ENCODE measurements at places on chromosomes 1 and 21.

GRCh38 chr1:205701891-205702290 lies 21.6 kb upstream of the SLC45A3 start:
- peaks cover 3% of the 10 kb centered on the region for H3K36me3 ChIP-seq
- no peak for DNase-seq
- H3K27me3 ChIP-seq: peaks cover 18% of the 10 kb centered on the region
- peaks cover 7% of the 10 kb centered on the region for H3K4me1 ChIP-seq

DNA sequence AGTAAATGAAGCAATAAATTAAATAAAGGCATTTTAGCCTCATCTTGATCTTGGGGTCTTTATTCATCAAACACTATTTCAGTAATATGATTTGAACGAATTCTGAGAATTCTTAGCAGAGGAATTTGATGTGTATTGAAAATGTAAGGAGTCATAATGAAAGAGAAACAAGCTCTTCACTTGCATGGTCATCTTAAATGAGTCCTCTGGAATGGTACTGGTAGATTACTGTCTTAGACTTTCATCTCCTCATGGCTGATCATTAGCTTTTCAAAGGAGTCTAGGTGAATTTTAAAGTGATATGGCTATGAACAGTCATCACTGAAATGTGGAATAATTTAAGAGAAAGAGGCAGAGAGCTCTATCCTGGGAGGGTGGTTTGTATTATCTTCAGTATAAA lies 30.0 kb downstream of the PRRC2C start:
- H3K27me3 ChIP-seq: no peaks in the 10 kb centered on the region
- peak overlapping the region; percentile 60 for H3K27ac ChIP-seq
- no peak overlapping the region for H3K4me3 ChIP-seq
- H3K36me3 ChIP-seq: peaks cover 10% of the 10 kb centered on the region
- peaks cover 35% of the 10 kb centered on the region for H3K4me1 ChIP-seq

DNA sequence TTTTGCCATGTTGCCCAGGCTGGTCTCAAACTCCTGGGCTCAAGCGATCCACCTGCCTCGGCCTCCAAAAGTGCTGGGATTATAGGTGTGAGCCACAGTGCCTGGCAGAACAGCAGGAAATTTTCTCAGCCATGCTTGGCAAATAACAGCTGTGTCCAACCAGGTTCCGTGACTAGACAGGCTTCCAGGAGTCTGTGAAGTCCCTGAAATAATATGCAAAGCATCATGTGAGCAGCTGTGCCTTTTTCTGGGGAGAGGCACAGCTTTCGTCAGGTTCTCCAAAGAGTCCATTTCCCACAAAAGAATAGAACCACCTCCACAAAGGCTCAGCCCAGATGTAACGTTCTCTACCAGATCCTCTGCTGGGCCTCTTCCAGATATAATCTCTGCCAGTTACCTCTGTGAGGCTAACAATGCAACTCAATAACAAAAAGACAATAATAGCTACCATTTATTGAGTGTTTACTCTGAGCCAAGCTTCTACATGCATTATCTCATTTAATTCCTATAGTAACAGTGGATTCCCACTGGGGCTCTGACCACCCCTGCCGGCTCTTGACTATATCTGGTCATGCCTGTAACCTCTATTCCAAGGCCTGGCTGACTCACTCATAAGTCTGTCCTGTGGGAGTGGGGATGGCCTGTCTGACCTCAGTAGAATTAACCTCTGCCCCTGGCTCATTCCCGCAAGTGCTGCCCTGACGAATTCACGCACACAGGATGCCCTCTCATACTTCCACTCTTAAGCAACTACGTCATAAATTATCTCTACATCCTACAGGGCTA lies 4.0 kb upstream of the NKAIN1 start:
- peaks cover 22% of the 10 kb centered on the region for H3K27me3 ChIP-seq
- H3K4me1 ChIP-seq: peaks cover 7% of the 10 kb centered on the region
- peaks cover 9% of the 10 kb centered on the region for H3K36me3 ChIP-seq
- H3K4me3 ChIP-seq: no peak overlapping the region
- DNase-seq: no peak

GRCh38 chr1:209567698-209568175 lies 15.8 kb upstream of the CAMK1G start:
- peaks cover 11% of the 10 kb centered on the region for H3K4me1 ChIP-seq
- no peak overlapping the region for H3K27ac ChIP-seq
- peaks cover 4% of the 10 kb centered on the region for H3K36me3 ChIP-seq
- no peak for DNase-seq

DNA sequence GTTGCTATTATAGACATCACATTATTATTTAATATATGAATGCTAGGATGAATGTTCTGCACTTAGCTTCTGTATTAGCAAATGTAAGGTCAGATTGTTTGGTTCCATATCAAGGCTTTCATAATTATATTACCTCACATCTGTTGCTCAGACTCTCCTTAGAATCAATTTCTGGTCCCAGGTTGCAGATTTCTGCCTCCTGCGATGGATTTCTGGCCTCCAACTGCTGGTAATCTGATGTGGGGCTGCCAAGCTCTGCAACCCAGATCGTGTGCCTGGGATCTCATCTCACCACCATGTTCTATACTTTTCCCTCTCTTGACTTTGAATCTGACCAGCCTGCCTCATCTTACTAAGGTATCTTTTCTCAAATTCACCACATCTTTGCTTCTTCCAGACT lies 25.2 kb downstream of the PLPPR5 start:
- H3K4me3 ChIP-seq: no peak overlapping the region
- H3K36me3 ChIP-seq: peaks cover 2% of the 10 kb centered on the region
- no peak for DNase-seq
- H3K27ac ChIP-seq: no peak overlapping the region
- peaks cover 7% of the 10 kb centered on the region for H3K27me3 ChIP-seq

DNA sequence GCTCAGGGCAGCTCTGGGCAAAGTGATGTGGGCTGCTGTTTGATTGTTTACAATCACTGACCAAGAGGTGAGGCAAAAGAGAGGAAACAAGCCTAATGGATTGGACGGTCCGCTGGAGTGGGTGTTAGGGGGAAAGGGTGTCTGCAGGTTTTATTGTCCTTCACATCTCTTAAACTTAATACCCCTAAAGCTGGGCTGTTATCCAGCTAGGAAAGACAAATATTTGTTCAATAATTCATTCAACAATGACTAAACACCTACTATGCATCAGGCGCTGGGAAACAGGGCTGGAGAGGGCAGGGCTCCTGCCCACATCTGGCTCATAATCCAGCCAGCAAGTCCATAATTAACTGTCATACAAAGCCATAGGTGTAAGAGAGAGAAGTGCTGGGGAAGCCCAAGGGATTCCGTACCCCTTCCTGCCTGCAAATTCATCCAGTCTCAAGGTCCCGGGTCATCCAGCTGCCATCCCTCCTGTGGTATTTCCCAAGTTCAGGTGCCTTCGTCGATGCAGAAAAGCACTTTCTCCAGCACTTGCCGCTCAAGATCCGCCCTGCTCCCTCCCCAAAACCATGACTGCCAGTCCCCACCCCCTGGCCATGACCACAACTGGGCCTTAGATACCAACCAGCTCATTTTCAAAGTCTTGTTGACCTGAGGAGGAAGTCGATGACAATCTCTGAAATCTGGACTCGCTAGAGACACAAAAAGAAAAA lies 10.7 kb downstream of the TMEM63A start:
- peak overlapping the region; percentile 39 for H3K4me3 ChIP-seq
- H3K27me3 ChIP-seq: no peaks in the 10 kb centered on the region
- peaks cover under 1% of the 10 kb centered on the region for H3K36me3 ChIP-seq
- H3K4me1 ChIP-seq: peaks cover 51% of the 10 kb centered on the region
- DNase-seq: no peak

DNA sequence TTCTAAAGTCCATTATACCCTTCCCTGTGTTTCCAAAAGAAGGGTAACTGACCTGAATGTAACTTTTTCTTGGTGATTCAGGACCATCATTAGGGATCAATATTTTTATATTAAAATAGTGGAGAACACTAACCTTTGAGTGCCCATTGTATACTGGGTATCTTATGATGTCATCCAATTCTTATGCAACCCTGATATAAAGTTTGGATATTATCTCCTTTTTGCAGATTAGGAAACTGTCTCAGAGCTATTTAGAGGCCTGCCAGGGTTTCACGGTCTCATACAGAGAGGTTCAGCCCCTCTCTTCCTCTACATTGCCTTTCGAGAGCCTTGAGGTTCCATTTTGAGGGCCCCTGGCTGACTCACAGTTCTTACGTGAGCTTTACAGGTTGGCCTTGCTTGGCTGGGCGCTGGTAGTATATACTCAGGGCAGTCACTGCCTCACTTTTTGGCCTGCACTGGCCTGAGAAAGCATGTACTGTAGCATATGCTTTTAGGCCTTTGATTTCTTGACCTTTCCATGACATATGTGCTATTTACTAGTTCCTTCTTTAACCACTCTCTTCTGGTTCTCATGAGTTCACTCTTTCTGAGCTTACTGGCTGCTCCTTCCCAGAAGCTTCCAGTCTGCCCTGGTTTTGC lies 15.7 kb upstream of the FOXO6 start:
- peaks cover 60% of the 10 kb centered on the region for H3K27me3 ChIP-seq
- H3K27ac ChIP-seq: peak overlapping the region; percentile 71
- H3K36me3 ChIP-seq: peaks cover 10% of the 10 kb centered on the region
- peaks cover 8% of the 10 kb centered on the region for H3K4me1 ChIP-seq

DNA sequence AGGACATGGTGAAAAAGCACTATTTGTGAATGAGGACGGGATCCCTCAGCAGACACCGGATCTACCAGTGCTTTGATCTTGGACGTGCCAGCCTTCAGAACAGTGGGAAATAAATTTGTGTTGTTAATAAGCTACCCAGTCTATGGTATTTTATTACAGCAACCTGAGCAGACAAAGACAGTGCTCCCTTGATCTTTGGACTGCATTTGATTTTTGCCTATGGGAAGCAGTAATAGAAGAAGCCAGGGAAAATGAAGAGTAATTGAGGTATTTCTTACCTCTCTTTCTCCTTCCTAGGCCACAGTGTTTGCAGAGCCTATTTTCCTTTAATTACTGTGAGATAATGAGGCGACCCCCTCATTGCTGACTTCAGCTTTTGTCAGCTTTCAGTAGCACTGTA lies 87.9 kb downstream of the PDE4B start:
- DNase-seq: no peak
- peaks cover 11% of the 10 kb centered on the region for H3K27me3 ChIP-seq
- no peak overlapping the region for H3K27ac ChIP-seq
- no peak overlapping the region for H3K4me3 ChIP-seq
- no peaks in the 10 kb centered on the region for H3K36me3 ChIP-seq

Measured in T-helper 17 cell (primary cell).